ENCODE measurements at places on chromosomes 2 and 18.

DNA sequence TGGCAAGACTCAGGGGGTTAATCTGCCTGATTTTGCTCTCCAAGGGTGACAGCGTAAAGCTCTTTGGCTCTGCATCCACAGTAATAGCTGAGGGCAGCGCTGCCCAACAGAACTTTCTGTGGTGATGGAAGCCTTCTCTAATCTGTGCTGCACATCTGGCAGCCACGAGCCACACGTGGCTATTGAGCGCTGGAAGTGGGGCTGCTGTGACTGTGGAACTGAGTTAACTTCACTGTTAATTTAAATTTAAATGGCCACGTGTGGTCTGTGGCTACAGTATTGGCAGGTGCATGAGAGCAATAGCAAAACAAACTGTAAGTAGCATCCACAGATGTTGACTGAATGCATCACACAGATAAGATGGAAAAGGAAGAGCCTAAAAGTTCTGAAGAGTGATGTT lies 47.3 kb upstream of the TMEM200C start:
- no peak for DNase-seq

GRCh38 chr2:211930331-211930730 lies 608.3 kb downstream of the ERBB4 start:
- DNase-seq = no peak

DNA sequence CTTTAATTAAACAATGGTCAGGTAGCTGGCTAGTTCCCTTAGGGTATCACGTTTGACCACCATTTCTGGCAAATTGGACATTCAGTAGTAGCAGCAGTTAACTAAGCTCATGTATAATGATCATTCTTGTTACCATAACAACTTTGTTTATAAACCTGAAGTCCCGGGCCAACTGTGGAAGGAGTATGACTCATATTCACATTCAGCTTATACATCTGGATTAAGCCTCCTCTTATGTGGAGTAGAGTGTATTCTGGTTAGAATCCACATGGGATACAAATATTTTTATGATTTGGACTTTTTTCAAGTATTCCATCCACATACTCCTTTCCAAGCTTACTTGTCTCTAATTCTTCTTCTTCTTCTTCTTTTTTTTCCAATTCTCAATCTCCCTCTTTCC lies 70.3 kb upstream of the ZSWIM2 start:
- DNase-seq = no peak

- DNase-seq = no peak
Measured at GRCh38 chr2:74873678-74874640, 40.0 kb downstream of the HK2 start.

DNA sequence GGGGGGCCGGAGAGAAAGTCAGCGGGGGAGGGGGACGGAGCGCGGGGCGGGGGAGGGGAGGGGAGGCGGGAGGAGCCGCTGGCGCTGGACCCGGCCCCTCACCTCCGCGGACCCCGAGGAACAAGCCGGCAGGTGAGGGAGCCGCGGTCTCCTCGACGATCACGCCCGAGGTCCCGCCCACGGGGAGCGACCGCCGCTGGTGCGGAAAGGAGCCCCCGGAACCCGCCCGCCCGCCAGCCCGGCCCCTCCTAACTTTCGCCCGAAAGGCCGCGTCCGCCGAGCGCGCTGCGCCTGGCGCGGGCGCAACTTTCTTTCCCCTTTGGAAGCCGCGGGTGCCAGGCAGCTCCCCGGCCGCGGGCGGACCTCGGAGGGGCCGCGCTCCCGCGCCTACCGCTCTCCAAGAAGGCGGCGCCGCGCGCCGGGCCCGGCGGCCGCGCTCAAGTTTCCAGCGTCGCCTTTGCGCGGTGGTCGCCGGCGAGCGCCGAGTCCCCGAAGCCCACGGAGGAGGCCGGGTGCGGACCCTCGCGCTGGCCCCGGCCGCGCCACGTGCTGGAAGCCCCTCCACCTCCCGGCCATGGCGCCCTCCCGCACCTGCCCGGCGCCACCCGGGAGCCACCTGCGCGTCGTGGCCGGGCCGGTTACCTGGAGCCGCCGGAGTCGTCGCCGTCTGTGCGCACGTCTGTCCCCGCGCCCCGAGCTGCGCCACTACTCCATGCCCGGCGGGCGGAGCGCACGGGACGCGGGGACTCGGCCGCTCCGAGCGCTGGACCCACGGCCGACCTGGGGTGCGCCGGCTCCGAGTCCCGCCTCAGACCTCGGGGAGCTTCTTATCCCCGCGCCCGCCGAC lies at the start of gene ALKAL2:
Gene ALKAL2, minus strand, starts transcription at position 181 of the 847 bp plus-strand sequence. CDS start 256 bp downstream, outside the sequence.
- no peak for DNase-seq

GRCh38 chr2:64135421-64135820 lies 8.8 kb downstream of the PELI1 start:
- DNase-seq = no peak

GRCh38 chr2:8333177-8333831 lies 348.6 kb upstream of the ID2 start:
- DNase-seq = no peak

Data from CD4-positive, alpha-beta T cell treated with Interferon gamma for 1 hour (primary cell).